ENCODE measurements at places on chromosomes 12 and 14.

- H3K27me3 ChIP-seq, result no peaks in the 10 kb centered on the region
- H3K36me3 ChIP-seq, result no peaks in the 10 kb centered on the region
- H3K27ac ChIP-seq, result no peak overlapping the region
- peaks cover 5% of the 10 kb centered on the region for H3K4me1 ChIP-seq
These were observed 23.2 kb upstream of the KIF26A start for GRCh38 chr14:104115131-104115600.

- no peaks in the 10 kb centered on the region for H3K4me1 ChIP-seq
- peaks cover 36% of the 10 kb centered on the region for H3K36me3 ChIP-seq
- no peaks in the 10 kb centered on the region for H3K27me3 ChIP-seq
- no peak for DNase-seq
These were observed 67.4 kb downstream of the CLIP1 start for GRCh38 chr12:122354958-122355641.

- H3K4me3 ChIP-seq, result no peak overlapping the region
- H3K4me1 ChIP-seq, result no peaks in the 10 kb centered on the region
- no peaks in the 10 kb centered on the region for H3K36me3 ChIP-seq
- H3K27me3 ChIP-seq, result no peaks in the 10 kb centered on the region
- DNase-seq, result no peak
These were observed 44.2 kb upstream of the TSPAN9 start for GRCh38 chr12:3032770-3033538.

DNA sequence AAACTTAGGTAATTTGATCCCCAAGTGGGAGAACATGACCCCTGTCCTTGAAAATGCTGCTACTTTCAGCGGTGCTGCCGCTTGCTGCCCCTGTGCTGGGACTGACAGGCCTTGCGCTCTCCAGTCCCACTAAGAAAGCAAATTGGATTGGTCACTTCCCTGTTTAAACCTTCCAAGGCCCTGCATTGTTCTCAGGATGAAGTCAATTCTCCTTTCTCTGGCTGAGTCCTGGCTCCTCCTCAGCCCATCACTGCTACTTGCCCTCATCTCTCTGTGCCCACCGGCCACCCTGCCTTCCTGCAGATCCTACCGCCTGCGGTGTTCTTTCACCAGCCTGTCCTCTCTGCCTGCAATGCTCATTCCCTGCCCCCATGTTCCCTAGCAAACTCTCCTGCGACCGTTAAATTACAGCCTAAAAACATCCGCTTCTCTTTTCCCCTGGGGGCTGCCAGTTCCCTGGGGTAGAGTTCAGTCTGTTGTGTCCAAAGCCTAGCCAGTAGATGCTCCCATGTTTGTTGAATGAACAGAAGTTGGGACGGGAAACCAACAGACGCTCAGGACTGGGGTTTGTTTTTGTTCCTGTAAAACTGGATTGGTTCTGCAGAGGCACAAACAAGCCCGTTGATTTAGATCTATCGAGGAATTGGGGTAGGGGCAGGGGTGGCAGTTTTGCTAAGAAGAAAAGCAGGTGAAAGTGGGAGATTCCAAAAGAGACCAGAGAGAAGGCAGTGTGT lies 127.3 kb upstream of the HIF1A start:
- H3K4me3 ChIP-seq, result no peak overlapping the region
- H3K27ac ChIP-seq, result peak overlapping the region; percentile 77
- no peaks in the 10 kb centered on the region for H3K36me3 ChIP-seq
- H3K4me1 ChIP-seq, result peaks cover 49% of the 10 kb centered on the region
- no peak for DNase-seq

- no peak for DNase-seq
- H3K36me3 ChIP-seq, result no peaks in the 10 kb centered on the region
- no peak overlapping the region for H3K4me3 ChIP-seq
- no peaks in the 10 kb centered on the region for H3K27me3 ChIP-seq
These were observed 237.3 kb downstream of the RGS6 start for GRCh38 chr14:72169521-72169920.

DNA sequence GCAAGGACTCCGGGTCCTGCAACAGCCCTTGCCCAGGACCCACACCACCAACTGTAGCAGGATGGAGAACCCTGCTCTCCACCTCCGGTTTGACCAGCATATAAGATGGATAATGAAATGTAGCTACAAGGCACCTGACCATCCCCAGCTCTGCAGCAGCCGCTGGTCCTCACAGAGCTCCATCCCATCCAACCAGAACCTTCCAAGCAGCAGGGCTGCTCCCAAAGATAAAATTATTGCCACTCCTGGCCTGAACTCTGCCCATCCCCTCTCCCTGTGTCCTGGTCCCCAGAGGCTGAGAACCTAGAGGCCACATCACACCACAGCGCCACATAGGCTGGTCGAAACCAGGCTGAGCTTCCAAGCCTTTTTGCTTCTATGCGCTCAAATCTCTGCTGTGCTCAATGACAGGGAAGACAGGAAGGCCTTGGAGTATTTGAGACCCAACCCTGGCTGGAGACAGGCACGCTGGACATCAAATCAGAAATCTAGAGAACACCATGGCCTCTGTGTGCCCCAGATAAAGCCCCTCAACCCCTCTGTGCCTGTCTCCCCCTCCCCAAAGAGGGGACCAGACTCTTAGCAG lies 4.2 kb downstream of the CDK2AP1 start:
- DNase-seq, result no peak
- no peak overlapping the region for H3K4me3 ChIP-seq
- H3K36me3 ChIP-seq, result no peaks in the 10 kb centered on the region
- H3K27ac ChIP-seq, result no peak overlapping the region
- H3K27me3 ChIP-seq, result peaks cover 6% of the 10 kb centered on the region

DNA sequence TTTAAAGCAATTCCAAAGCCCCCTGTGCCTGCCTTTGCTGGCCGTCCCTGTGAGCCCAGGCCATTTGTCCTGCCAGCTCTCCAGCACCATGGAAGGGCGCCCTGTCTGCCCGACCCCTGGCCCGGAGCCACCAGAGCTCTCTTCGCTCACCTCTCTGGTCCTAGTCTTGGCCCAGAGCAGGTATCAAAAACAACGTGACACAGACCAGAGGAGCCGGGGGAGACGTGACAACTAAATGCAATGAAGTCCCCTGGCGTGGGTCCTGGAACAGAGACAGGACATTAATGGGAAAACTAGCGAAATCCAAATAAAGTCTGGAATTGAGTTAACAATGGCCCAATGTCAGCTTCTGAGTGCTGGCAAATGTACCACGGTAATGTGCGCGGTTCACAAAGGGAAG lies 83.2 kb upstream of the DIO3 start:
- DNase-seq, result no peak
- H3K27me3 ChIP-seq, result no peaks in the 10 kb centered on the region
- H3K4me1 ChIP-seq, result no peaks in the 10 kb centered on the region
- no peak overlapping the region for H3K27ac ChIP-seq
- H3K36me3 ChIP-seq, result no peaks in the 10 kb centered on the region
- H3K4me3 ChIP-seq, result no peak overlapping the region

GRCh38 chr12:24133384-24133783 lies 183.9 kb upstream of the SOX5 start:
- H3K27me3 ChIP-seq, result no peaks in the 10 kb centered on the region
- no peaks in the 10 kb centered on the region for H3K4me1 ChIP-seq
- DNase-seq, result no peak
- no peaks in the 10 kb centered on the region for H3K36me3 ChIP-seq
- no peak overlapping the region for H3K27ac ChIP-seq

- H3K36me3 ChIP-seq, result no peaks in the 10 kb centered on the region
- peaks cover 34% of the 10 kb centered on the region for H3K4me1 ChIP-seq
- DNase-seq, result no peak
- no peak overlapping the region for H3K27ac ChIP-seq
These were observed 57.0 kb upstream of the CERS5 start for GRCh38 chr12:50224026-50224692.

DNA sequence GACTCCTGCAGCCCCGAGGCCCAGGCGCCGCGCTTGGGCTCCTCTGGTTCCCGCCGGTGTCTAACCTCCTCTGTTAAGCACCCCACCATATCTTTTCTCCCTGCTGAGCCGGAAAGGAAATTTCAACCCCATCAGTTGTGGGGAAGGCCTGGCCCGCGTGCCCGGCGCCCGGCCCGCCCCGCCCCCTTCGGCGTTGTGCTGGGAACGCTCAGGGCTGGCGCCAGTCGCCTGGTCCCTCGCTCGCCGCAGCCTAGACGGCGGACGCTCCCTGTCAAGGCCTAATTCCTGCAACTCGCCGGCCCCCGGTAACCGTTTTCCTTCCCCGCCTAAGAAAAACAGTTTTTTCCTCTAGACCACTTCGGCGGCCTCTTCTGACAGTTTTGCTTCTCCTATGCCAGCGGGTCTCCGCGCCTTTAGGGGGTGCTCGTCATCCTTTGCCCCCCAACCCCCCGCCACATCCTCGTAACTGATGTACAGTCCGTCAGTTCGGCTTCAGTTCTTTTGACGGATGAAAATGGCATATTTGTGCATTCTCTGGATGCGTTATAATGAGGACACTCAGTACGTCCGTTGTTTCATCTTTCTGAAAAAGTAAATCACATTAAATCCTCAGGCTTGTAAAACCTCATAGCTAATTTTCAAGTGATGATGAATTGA lies 506 bp upstream of the NAP1L1 start:
- H3K4me1 ChIP-seq, result peaks cover 41% of the 10 kb centered on the region
- H3K27ac ChIP-seq, result peak overlapping the region; percentile 98
- no peaks in the 10 kb centered on the region for H3K36me3 ChIP-seq
- DNase-seq, result no peak

DNA sequence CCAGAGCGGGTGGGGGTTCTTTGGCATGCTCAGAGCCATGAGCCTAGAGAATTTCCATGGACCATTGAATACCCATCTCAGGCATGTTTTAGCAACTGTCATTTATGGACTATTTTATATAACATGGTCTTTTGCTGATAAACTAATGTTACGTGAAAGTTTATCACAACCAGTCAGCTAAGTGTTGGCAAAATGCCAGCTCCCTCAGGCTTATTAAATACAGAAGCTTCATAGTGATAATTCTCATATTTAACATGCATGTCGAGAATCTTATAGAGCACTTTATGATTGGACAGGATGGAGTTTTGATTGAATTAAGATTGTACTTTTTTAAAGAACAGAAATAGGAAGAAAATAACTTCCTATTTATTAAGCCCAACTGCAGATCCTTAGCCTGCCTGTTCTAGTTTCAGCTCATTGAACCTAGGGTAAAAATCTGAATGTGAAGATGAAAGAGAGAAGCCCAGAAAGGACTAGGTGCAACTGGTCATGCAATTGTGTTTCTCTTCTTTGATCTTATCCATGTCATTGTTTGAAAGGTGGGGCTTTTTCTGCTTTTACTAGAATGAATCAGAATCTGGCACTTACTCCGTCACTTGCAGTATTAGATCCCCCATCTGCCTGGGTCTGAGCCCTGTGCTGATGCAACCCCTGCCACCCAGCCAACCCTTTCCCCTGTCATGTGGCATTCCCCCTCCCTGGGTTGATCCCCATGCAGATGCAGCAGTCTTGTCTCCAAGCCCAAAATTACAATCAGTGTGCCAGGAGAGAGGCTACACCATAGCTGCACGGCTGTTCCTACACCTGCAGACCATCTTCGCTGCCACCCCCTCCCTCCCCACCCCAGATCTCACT lies 134.6 kb upstream of the EVL start:
- H3K27me3 ChIP-seq, result no peaks in the 10 kb centered on the region
- DNase-seq, result no peak
- no peaks in the 10 kb centered on the region for H3K36me3 ChIP-seq
- no peak overlapping the region for H3K4me3 ChIP-seq

DNA sequence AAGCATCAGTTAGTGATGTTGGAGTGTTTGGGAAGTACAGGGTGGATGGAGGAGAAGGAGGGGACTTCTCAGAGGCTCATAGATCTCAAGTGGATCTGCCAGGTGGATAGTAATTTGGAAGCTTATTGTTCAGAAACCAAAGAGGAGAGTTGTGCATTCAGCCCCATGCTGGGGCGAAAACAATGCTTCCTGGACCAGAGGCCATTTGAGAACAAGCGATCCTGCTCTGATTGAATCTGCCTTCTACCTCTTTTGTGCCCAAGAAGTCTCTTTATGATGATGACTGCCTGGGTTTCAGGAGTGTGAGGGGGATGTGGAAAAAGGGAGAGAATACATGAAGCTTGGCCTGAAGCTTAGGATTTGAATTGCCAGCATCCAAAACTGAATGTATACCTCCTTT lies 110.8 kb upstream of the SRRM4 start:
- H3K4me1 ChIP-seq, result no peaks in the 10 kb centered on the region
- no peaks in the 10 kb centered on the region for H3K36me3 ChIP-seq
- H3K4me3 ChIP-seq, result no peak overlapping the region
- H3K27me3 ChIP-seq, result no peaks in the 10 kb centered on the region

GRCh38 chr12:96241846-96242256 lies 47.7 kb downstream of the ELK3 start:
- no peaks in the 10 kb centered on the region for H3K27me3 ChIP-seq
- no peak overlapping the region for H3K4me3 ChIP-seq
- peaks cover 47% of the 10 kb centered on the region for H3K36me3 ChIP-seq

- DNase-seq, result peak; percentile 26
- H3K4me3 ChIP-seq, result peak overlapping the region; percentile 71
- H3K27me3 ChIP-seq, result no peaks in the 10 kb centered on the region
- H3K27ac ChIP-seq, result peak overlapping the region; percentile 92
- H3K36me3 ChIP-seq, result no peaks in the 10 kb centered on the region
- H3K4me1 ChIP-seq, result peaks cover 8% of the 10 kb centered on the region
These were observed 1.4 kb downstream of the TMTC2 start for GRCh38 chr12:82688035-82688501.

GRCh38 chr12:113202300-113203075 lies 17.0 kb downstream of the RITA1 start:
- H3K27me3 ChIP-seq, result no peaks in the 10 kb centered on the region
- DNase-seq, result no peak
- H3K36me3 ChIP-seq, result no peaks in the 10 kb centered on the region
- no peak overlapping the region for H3K27ac ChIP-seq

DNA sequence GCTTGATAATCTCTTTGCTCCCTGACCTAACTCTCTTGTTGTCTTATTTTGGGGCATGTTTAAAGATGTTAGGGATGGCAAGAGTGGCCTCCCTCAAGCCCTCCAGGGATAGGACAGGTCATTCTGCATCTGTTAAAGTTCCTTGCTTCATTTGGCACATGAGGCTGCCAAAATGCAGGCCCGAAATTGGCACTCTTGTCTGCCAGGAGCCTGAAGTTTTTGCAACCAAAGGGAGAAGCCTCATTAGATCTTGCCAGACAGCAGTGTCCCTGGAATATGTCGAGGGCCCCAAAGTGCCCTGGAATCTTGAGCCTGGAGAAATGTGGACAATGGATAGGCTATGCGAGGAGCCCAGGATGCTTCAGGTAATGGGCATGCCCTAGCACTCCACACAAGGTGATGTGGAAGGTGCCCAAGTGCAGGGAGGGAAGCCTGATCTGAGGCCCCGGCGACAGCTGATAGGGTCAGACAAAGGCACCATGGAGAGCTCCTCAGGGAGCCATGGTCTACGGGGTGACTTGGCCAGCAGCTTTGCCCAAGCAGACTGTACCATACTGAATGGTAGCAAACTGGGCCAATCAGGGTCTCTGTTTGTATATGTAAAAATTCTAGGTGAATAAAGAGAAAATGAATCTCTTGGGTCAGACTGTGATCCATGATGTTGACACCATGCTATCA lies 173.0 kb upstream of the WSCD2 start:
- no peak overlapping the region for H3K27ac ChIP-seq
- no peaks in the 10 kb centered on the region for H3K36me3 ChIP-seq
- no peak for DNase-seq

Measured in B cell (primary cell).